ENCODE measurements at places on chromosomes 12 and 14.

GRCh38 chr12:52975820-52976573 lies 27.1 kb downstream of the KRT18 start:
- no peak for DNase-seq

GRCh38 chr12:14803830-14804160 lies 325 bp downstream of the C12orf60 start:
- DNase-seq = no peak

GRCh38 chr12:131536337-131536736 lies 174.6 kb upstream of the SFSWAP start:
- DNase-seq = no peak

- no peak for DNase-seq
Measured at GRCh38 chr12:104669089-104669721, 212.5 kb downstream of the CHST11 start.

GRCh38 chr12:97568336-97569180 lies 106.0 kb downstream of the RMST start:
- no peak for DNase-seq

DNA sequence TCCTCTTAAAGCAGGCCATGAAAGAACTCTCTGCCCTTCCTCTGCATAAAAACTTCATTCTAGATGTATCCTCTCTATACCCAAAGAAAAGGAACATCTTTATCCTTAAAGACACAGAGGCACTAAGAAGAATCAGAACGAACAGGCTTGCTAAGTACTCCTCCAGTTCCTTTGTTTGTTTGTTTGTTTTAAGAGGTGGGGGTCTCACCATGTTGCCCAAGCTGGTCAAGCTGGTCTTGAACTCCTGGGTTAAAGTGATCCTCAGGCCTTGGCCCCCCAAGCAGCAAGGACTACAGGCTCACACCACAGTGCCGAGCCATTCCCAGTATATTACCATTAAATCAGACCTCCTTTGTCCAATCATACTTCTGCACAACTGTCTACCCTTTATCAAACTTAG lies 14.0 kb downstream of the GDF3 start:
- no peak for DNase-seq

- DNase-seq = no peak
Measured at GRCh38 chr12:93379326-93379980, 1.7 kb downstream of the NUDT4 start.

GRCh38 chr12:110885152-110885840 lies 35.1 kb downstream of the MYL2 start:
- DNase-seq = no peak

DNA sequence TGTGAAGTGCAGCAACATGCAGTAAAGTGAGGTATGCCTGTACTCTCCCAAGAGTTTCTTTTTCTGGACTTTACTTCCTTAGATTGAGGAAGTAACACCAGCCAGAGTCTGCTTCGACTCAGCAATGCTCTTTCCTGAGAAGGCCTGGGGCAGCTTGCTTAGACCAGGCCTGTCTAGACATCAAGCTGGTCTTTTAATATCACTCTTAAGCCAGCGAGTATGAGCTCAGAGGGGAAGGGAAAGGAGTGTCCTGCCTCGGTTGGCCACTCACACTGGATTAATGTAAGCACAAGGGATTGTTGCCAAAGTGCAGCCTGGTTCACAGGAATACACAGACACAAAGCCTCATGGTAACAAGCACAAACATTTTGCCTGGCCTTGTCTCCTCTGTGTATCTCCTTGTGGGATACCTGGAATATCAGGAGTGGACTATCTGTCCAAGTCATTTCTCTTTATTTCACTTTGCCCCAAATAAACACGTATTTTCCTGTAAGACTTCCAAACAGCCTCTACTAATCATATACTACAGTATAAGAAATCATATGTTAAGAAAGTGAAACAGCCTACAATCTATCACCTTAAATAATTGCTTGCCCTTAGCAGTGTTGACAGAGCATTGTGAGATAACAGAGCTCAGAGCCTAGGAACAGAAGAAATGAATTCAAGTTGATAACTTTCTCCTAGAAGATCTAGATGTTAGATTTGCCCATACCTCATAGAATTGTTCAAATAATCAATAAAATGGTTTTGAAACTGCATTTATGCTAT lies 121.2 kb upstream of the DAAM1 start:
- DNase-seq = no peak
